ENCODE measurements at places on chromosomes 11 and 22.

DNA sequence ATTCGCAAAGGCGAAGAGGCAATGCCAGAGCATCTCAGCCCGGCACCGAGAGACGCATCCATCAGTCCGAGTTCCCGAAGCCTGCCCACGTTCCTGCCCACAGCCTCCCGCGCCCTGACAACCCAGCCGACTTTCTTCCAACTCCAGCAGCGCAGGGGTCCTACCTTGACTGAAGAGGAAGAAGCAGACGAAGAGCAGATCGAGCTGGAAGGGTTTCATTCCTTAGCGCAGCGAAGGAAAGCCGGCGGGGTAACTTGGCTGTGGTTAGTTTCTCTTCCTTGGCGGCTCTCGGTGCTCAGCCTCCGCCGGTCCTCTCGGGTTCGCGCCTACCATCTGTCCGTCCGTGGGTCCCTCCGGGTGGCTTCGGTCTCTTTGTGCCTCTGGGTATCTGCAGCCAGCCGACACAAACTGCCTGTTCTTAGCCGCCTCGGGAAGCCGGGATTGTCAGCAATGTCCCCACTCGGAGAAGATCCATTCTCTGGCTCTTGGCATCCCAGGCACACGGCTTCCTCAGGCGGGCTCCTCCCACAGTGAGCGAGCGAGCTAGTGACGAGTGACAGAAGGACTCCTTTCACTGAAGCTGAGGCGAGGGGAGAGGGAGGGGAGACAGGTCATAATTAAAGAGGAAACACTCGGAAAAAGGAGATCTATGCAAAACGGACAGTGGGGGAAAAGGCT, at the start of gene KIRREL3:
Gene KIRREL3, minus strand, starts transcription at position 480 of the 678 bp plus-strand sequence.
- peak; percentile 32 for DNase-seq

- DNase-seq, result no peak
These were observed 95.7 kb downstream of the PDE2A start for GRCh38 chr11:72578566-72578965.

GRCh38 chr11:122843281-122844141, 5.2 kb downstream of the CRTAM start:
- no peak for DNase-seq

DNA sequence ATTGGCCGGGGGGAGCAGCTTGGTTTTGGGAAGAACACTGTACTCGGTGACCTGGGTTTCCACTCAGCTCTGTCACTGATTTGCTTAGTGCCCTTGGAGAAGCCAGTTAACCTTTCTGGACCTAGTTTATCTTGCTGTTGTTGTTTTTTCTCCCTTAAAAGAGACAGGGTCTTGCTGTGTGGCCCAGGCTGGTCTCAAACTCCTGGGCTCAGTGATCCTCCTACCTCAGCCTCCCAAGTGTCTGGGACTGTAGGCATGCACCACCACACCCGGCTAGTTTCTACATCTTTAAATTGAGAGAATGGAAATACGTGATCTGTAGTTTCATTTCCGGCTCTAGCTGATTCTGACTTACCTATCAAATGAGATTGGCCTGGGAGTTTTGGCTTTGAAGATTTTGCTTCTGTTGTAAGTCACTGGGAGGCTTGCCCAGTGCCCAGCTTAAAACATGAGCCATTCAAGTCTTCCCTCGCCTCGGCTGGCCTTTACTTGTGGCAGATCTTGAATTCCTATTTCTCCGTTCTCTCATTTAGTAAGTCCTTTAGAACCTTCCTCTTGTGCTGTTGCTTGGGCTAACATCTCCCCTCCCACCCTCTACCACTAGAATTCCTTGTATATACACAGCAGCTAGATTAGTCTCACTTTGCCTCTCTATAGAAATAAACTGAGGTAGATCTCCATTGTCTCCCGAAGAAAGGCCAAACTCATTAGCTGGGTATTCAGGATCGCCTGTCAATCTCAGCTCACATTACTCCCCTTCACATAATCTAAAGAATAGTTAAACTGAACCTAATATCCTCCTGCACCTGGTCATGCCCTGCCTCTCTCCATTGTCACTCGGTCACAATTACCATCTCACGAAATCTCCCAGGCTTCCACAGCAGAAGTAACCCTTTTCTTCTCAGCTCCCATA, 87.7 kb upstream of the SLC25A18 start:
- DNase-seq, result no peak

- no peak for DNase-seq
These were observed 25.5 kb downstream of the SPATA19 start for GRCh38 chr11:133819746-133820315.

DNA sequence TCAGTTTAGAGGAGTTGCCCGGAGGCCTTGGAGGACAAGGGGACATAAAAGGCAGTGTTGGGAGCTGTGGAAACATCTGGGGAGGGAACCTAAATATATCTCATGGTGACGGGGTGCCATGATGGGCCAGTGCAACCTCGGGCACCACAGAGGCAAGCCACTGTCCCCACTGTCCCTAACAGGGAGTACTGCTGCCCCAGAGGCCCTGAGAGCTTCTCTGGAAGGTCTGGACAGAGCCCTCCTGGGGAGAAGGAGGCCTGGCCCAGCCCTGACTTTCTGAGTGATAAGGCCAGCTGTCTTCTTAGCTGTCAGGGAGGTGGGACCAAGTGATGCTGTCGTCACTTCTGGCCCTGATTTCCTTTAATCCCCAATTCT, 5.5 kb upstream of the P2RY6 start:
- no peak for DNase-seq

- DNase-seq, result peak; percentile 85
These were observed 1.1 kb upstream of the BIRC2 start for GRCh38 chr11:102345904-102346303.

- DNase-seq, result peak; percentile 81
These were observed 56.2 kb upstream of the SC5D start for GRCh38 chr11:121236115-121237001.

- DNase-seq, result no peak
These were observed 8.9 kb downstream of the SULT4A1 start for GRCh38 chr22:43853328-43853931.

- peak; percentile 28 for DNase-seq
These were observed 53.7 kb upstream of the DEPDC7 start for GRCh38 chr11:32962016-32962415.

DNA sequence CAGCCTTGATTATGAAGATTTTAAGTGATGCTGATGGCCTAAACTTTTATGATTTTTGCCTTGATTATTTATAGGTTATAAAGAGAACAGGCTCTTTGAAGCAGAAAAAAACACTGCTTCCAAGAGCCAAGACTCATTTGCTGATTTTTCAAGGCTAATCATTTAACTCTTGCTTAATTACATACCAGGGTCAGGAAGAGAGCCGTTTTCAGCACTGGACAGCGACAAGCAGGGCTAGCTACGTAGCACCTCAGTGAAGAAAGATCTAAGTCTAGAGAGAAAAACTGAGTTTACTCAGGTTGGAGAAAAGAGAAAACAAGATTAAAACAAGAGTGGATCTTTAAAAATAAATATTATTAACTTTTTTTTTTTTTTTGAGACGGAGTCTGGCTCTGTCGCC, 615.4 kb upstream of the B3GAT1 start:
- DNase-seq, result peak; percentile 23

DNA sequence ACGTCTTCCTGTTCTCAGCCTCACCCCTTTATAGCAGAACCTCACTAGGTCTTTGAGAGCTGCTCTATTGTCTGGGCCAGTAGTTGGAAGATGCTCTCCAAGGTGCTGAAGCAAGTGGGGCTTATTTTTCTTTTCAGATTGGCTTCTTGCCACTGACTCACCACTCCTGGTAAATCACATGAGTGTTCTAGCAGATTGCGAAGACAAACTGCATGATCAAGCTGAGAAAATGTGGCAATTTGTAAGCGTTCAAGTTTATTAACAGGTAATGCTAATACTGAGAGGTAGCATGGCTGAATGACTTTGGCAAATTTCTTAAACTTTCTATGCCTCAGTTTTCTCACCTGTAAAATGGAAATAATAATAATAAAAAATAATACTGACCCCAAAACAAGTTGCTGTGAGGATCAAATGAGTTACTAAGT, 59.2 kb downstream of the CACNG2 start:
- DNase-seq, result peak; percentile 89

DNA sequence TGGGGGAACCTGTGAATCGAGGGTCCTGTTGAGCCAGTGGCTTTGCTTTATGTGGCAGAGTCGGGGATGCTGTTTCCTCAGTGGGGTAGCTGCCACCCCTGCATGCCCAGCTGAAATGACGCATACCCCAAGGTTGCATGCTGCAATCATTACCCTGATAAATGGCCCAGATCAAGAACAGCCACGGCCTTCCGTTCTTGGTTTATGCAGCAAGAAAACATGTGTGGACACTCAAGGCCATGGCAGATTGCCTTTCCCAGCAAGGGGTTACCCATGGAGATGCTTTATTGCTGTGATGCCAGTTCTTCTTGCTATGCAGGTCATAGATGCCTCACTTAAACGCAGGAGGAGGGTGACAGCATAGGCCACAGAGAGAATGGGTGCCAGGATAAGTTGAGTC, 14.3 kb upstream of the SREBF2 start:
- DNase-seq, result no peak

DNA sequence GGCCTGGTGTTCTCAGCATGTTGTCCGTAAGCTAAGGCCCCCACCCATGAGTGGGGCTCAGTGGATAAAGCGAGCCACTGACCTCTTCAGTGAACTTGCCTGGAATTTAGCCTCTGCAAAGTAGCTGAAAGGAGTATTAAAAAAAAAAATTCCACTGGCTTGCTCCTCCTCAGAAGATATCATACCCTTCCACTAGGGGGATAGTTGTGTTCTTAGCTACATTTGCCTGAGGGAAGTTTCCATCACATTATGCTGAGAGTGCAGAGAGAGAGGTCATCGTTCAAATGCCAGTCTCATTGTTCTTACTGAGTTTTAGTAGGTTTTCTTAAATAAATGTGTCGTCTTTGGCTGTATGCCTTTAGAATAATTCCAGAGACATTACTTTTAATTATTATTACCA, 879.7 kb downstream of the JRKL start:
- DNase-seq, result no peak

DNA sequence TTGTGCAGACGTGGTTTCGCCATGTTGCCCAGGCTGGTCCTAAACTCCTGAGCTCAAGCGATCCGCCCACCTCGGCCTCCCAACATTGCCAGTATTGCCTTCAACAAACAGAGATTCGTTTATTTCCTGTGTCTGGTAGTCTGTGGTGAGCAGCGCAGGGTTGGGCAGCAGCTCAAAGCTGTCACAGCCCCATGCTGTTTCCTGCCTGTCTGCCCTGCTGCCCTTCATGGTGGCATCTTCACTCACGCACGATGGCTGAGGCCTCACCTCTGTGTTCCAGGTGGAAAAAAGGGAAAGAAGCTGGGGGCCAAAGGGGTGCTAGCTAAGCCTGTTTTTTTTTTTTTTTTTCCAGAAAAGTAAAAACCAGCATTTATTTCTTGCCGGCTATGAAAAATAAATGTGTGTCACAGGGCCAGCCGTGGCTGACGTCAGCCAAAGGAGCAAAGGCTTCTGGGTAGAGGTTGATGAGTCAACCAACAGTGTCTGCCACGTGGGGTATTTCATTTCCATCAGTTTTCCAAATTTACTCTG, 28.8 kb downstream of the TBC1D22A start:
- DNase-seq, result peak; percentile 48

GRCh38 chr11:116217006-116217405, 555.8 kb downstream of the BUD13 start:
- peak; percentile 39 for DNase-seq

GRCh38 chr22:36281781-36282327, 28.9 kb downstream of the APOL1 start:
- no peak for DNase-seq

DNA sequence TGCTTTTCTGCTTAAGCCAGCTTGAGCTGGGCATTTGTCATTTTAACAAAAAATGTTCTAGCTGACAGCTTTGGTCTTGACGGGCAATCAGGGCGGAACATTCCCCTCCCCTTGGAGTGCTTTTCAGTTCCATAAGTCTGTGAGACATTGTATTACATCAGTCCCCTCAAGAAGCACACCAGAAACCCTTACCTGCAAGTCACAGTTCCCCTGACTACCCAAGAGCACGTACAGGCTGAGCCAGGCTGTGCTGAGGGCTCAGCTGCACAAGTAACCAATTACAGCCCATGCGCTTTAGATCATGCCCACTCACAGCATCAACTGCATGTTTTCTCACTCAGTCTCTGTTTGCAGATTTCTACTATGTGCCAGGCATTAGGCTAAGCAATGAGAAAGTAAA, 19.1 kb downstream of the HIRA start:
- DNase-seq, result no peak

DNA sequence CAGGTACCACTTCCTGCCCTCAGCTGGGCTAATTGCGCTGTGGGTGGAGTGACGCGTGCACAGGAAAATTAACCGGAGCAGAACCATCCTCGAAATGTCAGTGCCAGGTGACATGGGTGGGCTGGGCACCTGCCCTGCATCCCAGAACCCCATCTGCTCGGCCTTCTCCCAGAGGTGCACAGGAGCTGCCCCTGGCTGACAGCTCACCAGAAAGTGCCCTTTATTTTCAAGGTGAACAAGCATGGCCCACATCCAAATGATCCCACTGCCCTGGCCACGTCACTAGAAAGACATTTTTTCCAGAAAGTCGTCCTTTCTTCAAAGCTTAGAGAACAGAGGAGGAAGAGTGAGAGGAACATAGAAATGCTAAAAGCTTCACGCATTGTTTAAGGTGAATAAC, 4.1 kb upstream of the ELFN2 start:
- DNase-seq, result peak; percentile 26

Measured in fibroblast of skin of abdomen (primary cell).